ENCODE measurements at places on chromosomes 5 and 9. TPM values are rescaled to one million over a fixed set of nuclear protein-coding genes. Genes with fewer than 3 reads are reported as not detected.

BTNL8 gene
- 0.51 TPM for total RNA-seq

SLC23A1 gene
- not detected for total RNA-seq

RANBP17 gene
- 3.0 TPM for total RNA-seq

GPBP1 gene
- 66.4 TPM for total RNA-seq

GRCh38 chr5:80837679-80838078 is 122.5 kb upstream of the RASGRF2 start:
- DNase-seq, result no peak

- DNase-seq, result no peak
Measured at GRCh38 chr9:72396247-72397091, 31.5 kb upstream of the ZFAND5 start.

DNA sequence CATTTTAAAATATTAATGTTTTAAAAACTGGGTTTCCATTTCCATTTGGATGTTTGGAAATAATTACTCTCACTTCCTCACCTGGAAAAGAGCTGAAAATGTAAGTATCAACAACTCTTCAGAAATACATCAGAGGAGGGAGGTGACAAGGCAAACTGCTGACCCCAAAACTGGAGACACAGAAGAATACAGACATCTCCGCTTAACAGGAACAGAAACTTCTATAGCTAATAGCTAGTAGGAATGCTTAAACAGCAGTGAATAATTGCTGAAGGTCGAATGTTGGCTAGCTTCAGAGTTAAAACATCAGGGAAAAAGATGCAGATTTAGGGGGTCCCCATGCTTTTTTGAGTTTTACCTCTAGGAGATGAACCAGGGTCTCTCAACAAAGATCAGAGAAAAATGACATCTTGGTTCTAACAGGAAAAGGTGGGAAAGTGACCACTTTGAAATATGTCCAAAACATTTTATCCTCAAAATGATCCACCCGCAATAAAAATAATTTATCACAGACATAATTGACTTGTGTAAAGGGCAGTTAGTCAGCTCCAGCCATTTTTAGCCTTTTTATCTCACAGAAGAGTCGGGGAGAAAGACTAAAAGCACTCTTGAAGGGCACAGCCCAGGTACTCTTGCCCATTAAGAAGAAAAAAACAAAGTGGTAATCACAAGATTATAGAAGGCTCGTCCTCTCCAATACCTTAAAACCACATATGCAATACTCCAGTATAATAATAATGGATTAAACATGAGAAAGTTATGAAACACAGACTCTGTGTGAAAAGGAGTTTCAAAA is 1474.9 kb downstream of the EFNA5 start:
- DNase-seq, result no peak

DNA sequence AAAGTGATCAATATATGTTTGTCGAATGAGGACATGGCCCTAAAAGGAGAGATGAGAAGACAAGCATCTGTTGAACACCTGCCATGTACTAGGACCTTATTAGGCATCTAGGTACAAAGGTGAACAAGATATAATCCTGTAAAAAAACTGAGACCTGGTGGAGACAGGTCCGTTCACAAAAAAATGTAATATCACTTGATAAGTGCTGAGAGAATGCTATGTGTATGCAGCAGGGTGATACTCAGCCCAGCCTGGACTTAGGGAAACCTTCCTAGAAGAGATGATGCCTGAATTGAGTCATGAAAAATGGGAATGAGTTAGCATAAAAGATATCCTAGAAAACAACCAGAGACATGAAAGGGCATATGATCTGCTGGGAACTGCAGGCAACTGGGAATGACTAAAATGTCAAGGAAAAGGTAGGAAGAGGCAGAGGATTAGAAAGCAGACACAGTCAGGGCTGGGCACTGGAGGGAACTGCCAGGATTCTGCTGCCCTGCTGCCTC is 108.5 kb downstream of the ADRB2 start:
- no peak for DNase-seq

GRCh38 chr5:28957450-28957849 is 1919.1 kb upstream of the CDH9 start:
- no peak for DNase-seq

DNA sequence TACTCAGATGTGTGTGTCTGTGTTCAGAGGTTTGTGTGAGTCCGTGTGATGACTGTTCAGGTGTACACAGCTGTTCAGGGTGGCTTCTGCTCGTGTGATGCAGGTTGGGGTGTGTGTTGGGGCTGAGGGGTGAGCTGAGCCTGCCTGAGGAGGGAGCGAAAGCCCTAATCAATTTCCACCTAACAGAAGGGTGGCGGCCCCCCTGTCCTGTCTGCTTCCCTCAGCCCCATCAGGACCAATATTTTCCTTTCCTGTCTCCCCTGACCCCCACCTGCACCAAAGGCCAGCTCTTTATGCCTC is 30.2 kb downstream of the LHX2 start:
- DNase-seq, result no peak

DNA sequence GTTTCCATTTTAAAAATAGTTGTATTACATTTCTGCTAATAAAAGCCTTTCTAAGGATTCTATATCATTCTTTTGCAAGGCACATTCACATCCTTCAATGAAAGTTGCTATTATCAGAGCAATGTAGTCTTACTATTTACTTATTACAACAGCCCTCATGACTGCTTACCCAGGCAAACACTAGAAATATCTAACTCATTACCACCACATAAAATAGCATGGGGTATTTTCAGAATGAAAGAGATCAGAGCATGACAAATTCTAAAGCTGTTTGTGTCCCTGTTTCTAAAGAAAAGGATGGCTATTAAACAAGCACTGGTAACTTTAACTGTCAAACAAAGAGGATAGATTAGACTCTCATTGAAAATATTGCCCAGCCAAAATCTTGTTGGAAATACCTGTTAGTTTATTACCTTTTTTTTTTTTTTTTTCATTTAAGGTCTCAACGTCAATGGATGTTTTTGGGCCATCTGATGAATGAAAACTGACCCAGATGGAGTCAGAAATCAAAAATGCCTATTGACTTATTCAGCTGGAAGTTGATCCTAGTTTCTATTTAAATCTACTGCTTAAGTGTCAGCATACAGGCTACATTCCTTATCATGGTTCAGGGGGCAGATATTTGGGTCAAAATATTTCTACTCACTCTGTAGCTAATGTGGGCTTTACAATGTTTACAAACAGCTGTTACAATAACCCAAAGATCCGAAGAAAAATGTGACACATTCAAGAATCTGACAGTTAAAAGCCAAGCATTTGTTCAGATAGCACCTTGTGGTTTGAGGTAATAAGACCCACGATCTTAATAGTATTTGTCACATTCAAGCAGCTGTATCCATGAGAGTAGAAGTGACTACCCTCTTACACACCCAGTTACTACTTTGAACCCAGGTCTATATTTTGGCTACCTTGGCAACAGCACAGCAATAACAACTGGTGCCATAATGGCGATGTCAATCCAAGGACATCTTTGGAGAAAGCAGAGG is 554.8 kb upstream of the MEF2C start:
- DNase-seq, result no peak

DNA sequence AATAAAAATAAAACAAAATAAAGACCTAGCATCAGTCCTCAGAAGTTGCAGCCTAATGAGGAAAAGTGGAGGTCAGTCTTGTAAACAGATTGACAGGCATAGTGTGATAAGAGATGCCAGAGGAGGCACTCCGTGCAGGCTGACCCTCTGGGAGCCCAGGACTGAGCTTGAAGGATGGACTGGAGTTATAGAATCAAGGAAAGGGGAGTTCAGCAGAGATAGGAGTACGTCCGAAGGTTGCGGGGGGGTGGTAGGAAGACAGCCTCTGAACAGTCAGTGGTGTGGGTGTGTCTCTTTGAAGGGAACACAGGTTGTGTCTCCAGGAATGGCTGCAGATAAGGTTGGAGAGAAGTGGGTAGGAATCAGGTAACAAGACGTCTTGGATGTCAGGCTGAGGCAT is 126.1 kb upstream of the CPEB4 start:
- DNase-seq, result no peak

DNA sequence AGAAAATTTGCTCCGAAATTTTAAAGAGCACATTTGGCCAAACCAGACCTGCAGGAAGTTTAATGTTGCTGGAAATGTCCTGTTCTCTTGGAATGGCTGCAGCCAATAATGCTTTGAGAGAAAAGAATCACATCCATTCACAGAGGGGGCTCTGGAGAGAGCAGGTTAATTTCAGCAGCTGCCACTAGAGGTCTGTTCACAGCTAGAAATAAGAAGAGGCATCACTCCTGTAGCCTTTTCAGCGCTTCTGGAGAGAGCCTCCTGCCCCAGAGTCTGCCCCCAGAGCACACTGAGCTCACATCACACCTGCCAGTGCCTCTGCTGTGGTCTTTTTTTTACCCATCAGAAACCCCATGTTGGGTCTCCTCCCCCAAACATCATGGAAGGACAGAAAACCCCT is 124.8 kb upstream of the RAD23B start:
- no peak for DNase-seq

- DNase-seq, result no peak
Measured at GRCh38 chr9:76573408-76573807, 114.4 kb downstream of the GCNT1 start.

GRCh38 chr9:10744669-10745068 is 131.9 kb upstream of the PTPRD start:
- DNase-seq, result no peak

Measured in suprapubic skin (tissue), 4 donors.